Iris pigment epithelial cell (primary cell): ENCODE measurements at places on chromosomes 3 and 15.

- no peak for DNase-seq
These were observed 36.5 kb downstream of the ATR start for GRCh38 chr3:142542054-142542453.

- DNase-seq: peak; percentile 87
These were observed 77.0 kb downstream of the LRIG1 start for GRCh38 chr3:66423791-66424190.

- no peak for DNase-seq
These were observed 749.2 kb downstream of the NAALADL2 start for GRCh38 chr3:175608356-175608755.

- peak; percentile 67 for DNase-seq
These were observed 993 bp upstream of the SIAH2 start for GRCh38 chr3:150763841-150764483.

- no peak for DNase-seq
These were observed 3.5 kb downstream of the EIF4A2 start for GRCh38 chr3:186786922-186787321.

- no peak for DNase-seq
These were observed 3.1 kb downstream of the DMXL2 start for GRCh38 chr15:51619331-51620035.

DNA sequence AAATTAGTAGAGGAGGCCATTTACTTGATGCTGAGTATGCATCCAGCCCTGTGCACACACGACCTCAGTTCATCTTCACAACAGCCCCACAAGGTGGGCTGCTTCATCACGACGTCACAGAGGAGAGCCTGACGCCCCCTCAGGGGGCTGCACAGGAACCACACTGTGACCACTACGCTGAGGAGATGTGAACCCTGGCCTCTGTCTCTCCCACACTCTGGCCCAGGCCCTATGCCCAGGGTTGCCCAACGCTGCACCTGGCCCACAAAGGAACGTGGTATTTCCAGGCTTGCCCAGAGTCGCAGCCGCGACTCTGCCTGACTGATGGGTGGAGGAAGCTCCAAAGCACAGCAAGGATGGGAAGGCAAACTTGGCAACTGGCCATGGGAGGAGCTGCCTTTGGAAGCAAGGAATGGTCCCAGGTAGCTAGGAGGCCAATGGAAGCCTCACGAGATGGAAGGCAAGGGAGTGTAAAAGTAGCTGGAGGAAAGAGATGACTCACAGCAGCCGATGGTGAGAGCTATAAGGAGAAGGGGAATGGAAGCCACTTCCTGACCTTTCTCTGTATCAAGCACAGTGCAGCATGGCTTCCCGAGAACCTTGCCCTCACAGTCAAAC, 226.0 kb downstream of the KLF13 start:
- DNase-seq: no peak

DNA sequence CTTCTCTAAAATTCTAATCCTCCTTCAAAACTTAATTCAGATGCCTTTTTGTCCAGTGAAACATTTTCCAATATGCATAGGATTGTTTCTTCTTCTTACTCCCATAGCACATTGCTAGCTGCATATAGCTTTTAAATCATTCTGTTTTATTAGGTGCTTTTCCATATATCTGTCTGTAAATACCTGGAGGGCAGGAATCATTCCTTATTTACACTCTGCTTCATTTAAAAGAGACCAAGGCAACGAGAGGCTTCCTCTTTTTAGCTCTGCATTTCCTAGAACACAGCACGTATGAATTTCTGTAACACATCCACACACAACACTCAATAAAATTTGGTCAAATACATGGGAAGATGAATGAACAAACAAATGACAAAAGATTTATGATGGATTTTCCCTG, 43.5 kb upstream of the KPNA4 start:
- DNase-seq: no peak

DNA sequence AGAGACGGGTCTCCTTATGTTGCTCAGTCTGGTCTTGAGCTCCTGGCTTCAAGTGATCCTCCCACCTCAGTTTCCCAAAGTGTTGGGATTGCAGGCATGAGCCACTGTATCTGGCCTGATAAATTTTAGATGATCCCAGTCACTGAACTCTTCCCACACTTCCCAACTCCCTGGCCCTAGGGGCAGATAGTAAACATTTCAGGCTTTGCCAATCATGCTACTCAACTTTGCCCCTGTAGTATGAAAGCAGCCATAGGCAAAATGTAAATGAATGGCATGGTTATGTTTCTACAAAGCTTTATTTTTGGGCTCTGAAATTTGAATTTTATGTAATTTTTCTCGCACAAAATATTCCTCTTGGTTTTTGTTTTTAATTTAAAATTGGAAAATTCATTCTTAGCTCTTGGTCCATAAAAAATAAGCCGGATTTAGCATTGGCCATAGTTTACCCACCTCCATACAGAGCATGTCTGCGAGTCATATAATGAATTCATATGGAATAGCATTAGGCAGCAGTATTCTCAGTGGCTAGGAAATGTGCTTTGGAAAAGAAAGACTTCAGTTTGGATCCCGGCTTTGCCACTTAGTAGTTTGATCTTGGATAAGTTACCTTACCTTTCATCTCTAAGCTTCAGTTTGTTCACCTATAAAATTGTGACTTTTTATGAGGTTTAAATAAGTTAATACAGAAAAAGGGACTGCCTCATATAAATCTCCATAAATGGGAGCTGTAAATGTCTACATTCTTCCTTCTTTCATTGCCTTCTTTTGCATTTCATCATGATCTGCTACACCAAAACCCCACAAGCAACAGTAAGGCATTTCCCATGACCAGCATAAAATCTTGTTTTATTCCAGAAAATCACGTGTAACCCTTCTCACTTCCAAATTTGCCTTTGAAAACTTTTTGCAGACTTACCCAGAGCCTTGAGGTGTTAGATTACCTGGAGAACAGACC, 360.3 kb upstream of the TPM1 start:
- no peak for DNase-seq

DNA sequence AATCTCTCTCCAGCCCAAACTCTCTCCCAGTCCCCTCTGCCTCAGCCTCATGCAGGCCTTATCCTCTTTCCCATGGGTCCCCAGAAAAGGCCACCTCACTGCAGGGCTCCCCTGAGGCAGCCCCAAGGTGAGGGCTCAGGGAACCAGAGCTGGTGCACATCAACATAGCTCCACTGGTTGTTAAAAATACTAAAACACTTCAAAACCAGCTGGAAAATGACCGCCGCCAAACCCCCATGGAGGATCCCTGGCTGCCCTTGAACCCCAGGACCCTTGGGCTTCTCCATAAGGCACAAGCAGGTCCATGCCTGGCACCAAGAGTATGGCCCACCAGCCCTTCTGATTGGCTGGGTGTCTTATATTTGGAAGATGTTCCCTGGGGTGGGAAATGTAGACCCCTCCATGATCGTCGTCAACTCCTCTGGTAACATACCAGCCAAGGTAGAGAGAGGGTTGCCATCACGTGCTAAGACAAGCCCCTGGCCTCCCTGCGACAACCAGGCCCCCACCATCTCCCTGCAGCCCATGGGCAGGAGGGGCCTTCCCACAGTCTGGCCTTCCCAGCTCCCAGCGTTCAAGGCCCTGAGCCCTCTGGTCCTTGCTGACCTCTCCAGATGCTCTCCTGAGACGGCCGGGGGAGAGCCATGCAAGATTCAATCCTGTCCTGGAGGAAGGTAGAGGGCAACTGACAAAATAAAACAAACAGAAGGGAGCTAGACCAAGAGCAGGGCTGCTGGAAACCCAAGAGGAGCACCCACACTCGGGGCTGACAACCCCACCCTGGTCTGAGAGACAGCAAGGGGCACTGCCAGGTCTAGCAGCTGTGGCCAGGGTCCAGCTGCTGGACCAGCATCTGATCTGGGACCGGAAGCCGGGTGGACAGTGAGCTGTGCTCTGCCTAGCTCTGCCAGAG, 132.1 kb upstream of the PRR20G start:
- DNase-seq: no peak

DNA sequence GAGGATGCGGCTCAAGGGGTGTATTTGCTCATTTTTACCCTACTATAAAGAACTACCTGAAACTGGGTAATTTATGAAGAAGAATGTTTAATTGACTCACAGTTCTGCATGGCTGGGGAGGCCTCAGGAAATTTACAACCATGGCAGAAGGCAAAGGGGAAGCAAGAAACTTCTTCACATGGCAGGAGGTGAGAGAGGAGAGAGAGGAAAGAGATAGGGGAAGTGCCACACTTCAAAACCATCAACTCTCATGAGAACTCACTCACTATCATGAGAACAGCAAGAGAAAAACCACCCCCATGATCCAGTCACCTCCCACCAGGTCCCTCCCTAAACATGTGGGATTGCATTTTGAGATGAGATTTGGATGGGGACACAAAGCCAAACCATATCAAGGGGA, 192.7 kb downstream of the DIPK2A start:
- no peak for DNase-seq

- no peak for DNase-seq
These were observed 169.3 kb downstream of the ADAMTS17 start for GRCh38 chr15:100172356-100173024.

GRCh38 chr3:134807189-134807588, 12.1 kb downstream of the EPHB1 start:
- DNase-seq: no peak

DNA sequence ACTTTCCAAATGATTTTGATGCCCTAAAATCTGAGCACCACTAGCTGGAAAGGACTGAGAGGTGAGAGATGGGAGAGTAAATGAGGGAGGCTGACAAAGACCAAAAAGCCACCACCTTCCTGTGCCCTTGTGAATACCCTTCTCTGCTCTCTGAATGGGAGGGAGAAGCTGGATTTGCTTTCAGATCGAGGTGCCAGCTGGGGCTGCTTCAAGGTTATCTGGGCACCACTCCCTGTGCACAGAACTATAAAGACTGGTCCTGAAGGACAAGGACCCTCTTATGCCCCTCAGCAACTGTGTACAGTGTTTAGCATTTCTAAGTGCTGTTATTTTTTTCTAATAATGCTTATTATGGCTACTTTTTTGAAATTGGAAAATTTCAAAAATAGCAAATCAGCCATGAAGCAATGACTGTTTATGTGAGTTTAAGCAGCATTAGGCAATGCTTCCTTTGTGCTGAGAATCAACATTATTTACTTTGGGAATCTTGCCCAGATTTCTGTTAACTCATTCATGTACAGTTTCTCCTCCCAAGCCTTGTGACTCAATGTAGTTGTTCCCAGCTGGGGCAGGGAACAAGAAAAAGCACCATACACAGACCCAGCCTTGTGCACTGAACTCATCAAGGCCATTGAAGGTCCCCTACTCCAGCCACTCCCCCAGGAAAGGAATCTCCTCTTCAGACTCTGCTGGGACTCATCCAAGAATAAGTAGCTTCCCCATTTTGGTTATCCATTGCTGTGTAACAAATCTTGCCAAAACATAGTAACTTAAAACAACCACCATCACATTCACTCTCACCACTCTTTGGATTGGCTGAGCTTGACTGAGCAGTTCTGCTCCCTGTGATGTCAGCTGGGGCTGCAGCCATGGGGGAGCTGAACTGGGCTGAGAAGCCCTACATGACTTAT, 37.3 kb upstream of the CDV3 start:
- DNase-seq: peak; percentile 97

DNA sequence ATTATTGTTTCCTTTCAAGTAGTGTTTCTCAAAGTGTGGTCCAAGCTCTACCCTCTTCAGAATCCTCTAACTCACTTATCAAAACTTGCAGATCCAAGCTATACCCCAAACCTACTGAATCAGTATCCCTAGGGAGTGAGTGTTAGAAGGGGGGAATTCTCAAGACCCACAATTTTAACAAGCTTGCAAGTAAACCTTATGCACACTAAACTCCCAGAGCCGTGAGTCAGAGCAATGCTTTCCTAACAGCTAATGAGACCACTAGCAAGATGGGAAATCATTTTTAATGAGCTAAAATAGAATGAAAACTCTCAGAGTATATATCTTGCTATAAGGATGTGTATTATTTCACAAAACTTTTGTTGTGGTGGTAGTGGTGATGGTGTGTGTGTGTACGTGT, 41.1 kb upstream of the SRGAP3 start:
- no peak for DNase-seq

DNA sequence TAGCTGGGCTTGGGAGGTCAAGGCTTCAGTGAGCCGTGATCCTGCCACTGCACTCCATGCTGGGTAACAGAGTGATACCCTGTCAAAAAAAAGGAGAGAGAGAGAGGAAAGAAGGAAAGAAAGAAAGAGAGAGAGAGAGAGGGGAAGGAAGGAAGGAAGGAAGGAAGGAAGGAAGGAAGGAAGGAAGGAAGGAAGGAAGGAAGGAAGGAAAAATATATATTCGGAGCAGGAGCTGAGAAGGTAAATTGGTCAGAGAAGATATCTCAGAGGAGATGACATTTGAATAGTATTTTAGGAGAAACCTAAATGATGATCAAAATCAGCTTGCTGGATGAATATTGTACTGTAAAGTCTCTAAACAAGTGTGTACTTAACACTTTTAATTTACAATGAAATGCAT, 633.1 kb downstream of the ZPLD1 start:
- no peak for DNase-seq

- DNase-seq: peak; percentile 76
These were observed at the start of gene ADAMTS7 for GRCh38 chr15:78811124-78811824. ADAMTS7 (minus strand) TSS chr15:78811464; CDS start chr15:78811220, 244 bp downstream.

DNA sequence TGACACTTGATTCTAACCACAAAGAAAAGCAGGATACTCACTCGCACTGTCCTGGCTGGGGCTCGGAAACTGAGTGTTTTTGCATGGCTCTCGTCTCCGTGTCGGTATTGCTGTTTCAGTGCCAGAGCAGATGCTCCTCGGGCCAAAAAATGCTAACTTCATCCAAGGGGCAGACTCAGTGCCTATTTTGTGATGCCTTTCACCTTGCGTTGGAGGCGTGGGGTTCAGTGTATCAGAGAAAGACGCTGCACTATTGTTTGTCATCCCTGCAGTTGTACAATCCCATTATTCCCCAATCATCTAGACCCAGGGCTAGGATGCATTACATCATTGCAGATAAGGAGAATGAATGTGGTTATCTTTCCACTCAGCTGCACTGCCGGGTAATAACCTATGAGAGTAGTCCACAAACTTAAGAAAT, 1.4 kb downstream of the CACNA2D3 start:
- no peak for DNase-seq
